Activated CD4-positive, alpha-beta T cell treated with anti-CD3 and anti-CD28 coated beads for 1 hour (primary cell): ENCODE measurements at places on chromosomes 2 and 18.

- DNase-seq = no peak
Observed at GRCh38 chr2:85717308-85718008, 23.3 kb downstream of the GNLY start.

GRCh38 chr2:106104332-106105062 is 89.6 kb downstream of the UXS1 start:
- DNase-seq = peak; percentile 52

DNA sequence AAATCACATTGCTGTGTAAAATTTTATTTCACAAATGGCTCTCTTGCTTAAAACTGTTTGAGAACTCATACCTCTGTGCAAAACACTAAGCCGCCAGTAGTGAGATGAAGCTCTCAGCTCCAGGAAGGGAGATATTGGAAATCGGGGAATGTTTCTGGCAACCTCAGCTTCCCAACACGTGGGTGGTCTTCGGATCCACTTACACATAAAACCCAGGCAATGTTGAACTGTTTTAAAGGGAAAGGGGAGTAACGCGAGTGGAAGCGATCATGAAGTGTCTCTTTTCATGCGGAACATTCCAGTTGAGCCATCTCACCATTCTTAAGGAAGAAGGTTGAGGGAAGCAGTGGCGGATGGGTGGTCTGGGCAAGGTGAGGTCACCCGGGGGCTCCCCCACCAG is 136.8 kb downstream of the ASB1 start:
- DNase-seq = no peak

DNA sequence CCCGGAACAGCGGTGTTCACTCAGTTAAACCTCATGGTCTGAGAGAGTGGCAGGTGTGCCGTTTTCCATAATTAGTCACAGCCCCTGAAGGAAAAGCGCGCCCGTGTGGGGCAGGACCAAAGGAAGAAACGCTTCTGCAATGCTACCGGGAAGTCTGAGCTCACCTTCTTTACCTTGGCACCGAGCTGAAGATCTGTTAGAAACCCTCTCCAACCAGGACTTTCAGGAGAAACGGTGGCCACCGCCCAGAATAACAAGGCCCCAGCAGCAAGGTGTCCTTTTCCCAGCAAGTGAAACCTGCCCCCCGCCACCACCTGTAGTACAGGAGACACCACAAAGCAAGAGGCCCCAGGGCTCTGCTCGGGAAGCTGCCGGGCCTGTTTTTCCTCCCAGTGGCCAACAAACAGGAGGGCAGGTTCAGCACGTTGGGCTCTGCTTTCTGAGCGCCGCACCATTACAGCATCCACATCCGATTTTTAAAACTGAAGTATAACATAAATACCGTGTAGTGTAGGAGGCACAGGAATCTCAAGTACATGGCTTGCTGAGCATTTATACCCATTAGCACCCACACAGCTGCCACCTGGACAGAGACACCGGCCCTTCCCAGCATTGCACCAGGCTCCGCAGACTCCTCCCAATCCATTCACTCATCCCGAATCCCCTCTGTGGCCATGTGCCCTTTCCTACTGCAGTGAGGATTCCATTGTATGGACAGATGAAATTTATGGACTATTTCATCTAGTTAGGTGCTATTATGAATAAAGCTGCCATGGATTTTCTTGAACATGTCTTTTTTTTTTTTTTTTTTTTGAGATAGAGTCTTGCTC is 121.8 kb upstream of the RIOK3 start:
- DNase-seq = no peak

DNA sequence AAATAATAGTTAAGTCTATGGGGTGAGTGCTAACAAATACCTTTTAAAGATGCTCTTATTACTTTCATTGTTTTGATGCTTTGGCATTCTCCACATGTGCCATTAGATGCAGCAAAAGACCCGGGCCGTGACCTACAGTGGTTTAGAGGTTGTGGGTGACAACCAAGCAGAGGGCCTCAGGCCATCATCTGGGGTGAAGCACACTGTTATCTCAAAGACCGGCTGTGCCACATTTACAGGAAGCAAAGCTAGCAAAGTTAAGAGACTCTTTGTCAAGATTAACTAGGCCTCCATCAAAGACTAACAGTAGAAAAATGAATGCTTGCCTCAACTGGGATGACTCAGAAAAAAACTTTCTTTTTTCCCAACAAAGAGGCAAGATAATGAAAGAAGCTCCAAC is 695.3 kb downstream of the SATB2 start:
- DNase-seq = no peak

DNA sequence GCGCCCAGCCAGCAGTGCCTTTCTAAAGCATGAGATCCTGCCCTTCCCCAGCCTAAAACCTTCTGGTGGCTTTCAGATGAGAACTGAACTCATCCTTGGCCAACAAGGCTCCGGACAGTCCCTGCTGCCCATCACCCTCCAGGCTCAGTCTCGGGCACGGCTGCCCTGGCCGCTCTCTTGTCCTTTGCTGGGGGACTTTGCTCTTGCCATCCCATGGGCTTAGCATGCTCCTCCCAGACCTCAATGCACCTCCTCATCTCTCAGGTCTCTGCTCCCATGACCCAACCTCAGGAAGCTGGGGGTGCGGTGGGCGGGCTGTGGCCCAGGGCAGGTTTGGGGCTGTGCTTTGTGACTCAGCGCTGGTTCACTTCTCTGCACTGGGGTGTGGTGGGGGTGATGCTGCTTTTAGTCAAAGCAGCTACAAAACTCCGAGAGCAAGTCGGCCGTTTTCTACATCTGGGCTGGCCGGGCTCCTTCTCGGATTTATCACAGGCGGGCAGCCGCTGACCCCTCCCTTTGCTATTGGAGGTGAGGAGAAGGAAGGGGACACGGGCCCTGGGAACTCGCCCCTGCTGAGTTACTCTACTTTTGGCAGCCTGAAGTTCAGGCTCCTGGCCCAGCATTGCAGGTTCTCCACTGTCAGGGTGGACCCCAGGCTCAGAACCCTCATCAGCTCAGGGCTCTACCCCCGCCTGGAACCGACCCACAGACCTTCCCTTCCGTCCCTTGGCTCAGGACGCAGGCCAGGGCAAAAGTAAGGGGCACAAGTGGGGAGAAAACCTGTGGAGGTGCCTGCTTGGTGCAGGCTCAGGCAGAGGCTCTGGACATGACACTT is 90.6 kb upstream of the TAF1B start:
- peak; percentile 69 for DNase-seq

- no peak for DNase-seq
Observed at GRCh38 chr2:219636144-219636915, 8.9 kb downstream of the SLC4A3 start.

DNA sequence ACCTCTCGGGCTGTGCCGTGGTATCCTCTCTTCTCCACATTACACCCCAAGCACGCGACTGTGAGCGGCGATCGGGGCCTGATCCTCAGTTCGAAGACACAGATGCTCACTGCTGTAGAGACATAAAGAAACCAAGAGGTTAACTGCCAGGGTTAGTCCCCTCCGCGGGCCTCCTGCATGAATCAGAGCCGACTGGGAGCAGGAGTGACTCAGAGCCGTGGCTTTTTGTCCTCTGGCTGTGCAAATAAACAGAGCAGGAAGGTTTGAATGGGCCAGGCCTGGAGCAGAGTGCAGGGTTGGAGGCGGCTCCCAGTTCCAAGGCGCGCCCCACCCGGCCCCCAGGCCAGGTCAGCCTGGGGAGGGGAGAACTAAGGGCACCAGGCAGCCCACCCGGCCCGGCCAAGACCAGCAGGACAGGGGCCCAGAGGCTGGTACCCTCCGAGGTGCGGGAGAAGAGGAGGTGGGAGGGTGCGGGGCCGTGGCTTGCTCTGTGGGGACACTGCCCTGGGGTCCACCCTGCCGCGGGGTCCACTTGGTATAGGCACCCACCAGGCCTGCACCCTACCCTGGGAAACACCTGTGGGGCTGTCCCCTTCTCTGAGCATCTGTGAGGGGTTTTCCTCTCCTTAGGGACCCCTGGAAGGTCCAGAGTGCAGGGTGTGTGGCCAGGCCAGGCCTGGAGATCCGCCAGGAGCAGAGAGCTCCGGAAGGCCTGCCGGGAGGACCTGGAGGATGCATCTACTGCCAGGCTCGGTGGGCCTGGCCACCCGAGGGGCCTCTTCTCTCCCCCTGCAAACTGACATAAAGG is 16.5 kb downstream of the TWIST2 start:
- no peak for DNase-seq

- DNase-seq = no peak
Observed at GRCh38 chr2:3413697-3414096, 34.2 kb downstream of the TRAPPC12 start.

- no peak for DNase-seq
Observed at GRCh38 chr2:96164459-96165184, 19.4 kb upstream of the DUSP2 start.

GRCh38 chr2:178827739-178828485 is 20.7 kb upstream of the TTN start:
- no peak for DNase-seq

DNA sequence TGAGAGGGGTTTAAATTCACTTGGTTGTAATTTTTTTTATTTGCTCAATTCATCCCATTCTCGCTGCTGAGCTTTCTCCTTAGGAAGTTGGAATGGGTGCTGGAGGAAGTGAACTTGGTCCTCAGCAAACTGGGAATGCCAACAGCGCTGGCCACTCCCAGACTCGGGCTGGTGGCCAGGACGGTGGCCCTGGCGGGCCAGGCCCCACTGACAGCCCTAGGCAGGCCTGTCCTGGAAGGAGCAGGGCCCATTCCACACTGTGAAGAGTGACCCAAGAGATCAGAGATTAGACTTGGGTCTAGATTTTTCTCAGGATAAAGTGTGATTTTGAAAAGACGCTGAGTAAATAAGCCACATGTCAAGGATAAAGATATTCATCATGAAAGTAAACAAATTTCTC is 132.7 kb downstream of the HDAC4 start:
- DNase-seq = no peak

GRCh38 chr18:42429196-42429595 is 474.2 kb downstream of the PIK3C3 start:
- DNase-seq = no peak

DNA sequence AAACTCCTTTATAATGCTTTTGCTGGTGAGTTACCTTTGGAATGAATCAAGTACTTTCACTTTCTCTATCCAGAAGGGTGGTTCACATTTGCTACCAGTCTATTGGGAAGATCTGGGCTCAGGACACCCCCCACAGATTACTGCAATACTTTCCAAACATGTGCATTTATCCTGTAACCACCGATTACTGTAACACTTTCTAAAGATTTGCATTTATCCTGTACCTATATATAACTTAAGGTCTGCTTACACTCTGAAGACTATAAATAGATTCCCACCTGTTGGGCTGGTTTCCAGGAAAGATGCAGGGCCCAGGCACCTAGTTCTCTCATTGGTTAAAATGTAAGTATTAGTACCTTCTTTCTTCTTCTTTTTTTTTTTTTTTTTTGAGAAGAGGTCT is 113.0 kb upstream of the NEDD4L start:
- no peak for DNase-seq

GRCh38 chr2:11680901-11681721 is 11.1 kb upstream of the NTSR2 start:
- DNase-seq = no peak

GRCh38 chr2:206231669-206232286 is 42.7 kb upstream of the ZDBF2 start:
- DNase-seq = no peak

DNA sequence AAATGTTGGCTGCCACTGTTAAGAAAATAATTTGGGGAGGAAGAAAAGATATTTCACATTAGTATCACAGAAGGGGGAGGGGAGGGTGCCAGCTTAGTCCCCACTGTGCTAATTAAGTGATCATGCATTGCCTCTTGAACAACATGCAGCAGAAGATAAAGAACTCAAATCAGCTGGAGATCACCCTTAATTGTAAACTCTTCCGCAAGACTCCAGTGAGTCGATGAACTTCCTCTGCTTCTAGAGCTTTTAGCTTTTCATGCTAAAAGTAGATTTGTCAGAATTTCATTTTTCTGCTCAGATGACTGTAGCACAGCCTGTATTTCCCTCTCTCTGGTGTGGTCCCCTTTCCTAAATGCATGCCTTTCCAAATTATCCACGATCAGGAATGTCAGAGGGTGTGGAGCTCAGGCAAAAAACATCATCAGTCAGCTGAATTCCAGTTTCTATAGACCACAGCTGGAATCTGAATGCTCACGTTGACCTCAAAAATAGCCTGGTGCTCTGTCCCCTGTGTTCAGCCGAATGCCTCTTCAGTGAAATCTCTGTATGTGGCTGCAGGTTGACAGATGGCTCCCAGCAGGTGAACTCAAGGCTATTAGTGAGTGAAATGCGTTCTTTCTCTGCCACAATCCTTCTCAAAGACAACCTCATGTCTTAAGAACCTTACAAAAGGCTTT is 156.8 kb upstream of the UNC80 start:
- DNase-seq = no peak

DNA sequence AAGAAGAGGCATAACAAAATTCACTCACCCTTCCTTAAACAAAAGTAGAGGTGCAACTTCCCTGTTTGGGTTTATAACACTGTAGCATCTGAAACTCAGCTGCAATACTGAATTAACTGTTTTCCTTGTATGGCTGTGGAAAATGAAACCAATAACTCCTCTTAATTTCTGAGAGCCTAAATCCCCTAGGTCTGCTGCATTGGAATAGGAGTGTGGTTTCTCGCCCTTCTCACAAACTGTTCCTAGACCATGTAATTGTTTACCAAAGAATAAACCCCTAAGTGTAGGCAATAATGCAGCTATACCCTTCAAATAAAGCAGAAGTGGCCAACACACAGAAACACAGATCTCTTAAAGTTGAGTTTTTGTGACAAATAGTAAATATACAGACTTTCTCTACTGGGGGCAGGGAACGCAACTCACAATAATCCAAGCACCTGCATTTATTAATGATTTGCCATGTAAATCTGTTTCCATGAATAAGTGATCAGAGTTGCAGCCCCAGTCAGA is 52.0 kb downstream of the RASGRP3 start:
- no peak for DNase-seq

- no peak for DNase-seq
Observed at GRCh38 chr18:44067186-44067585, 613.5 kb upstream of the SETBP1 start.

DNA sequence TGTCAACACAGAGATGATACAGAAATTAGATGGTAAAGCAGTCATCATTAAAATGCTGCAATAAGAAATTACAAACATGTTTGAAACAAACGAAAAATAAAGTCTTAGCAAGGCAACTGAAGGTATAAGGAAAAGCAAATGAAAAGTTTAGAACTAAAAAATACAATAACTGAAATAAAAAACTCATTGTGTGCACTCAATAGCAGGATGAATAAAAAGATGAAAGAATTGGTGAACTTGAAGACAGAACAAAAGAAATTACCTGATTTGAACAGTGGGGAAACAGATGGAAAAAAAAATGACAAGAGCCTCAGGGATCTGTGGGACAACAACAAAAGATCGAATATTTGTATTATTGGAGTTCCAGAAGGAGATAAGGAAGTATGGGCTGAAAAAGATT is 46.5 kb downstream of the TSN start:
- DNase-seq = no peak

GRCh38 chr2:231228223-231228622 is 29.8 kb downstream of the ARMC9 start:
- no peak for DNase-seq

DNA sequence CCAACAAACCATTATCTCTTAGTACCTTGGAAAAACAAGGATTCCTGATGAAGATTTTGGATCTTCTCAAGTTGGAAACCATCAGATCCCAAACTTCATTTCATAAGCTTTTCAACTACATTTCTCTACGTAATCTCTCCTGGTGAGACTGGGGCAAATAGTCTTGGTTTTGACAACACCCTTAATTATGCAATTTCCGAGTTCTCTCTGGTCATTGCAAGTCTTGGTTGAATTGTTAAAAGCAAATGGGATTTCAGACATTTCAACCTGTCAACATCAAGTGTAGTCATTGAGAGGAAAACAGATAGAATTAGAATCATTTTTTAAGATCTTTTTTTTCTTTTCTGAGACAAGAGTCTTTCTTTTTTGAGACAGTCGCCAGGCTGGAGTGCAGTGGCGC is 26.2 kb downstream of the KLF7 start:
- no peak for DNase-seq

- DNase-seq = no peak
Observed at GRCh38 chr2:18209934-18210639, 331.6 kb downstream of the KCNS3 start.
